GF-D8 (cell line): ENCODE measurements at places on chromosomes 7 and 10.

- no peak for DNase-seq
These were observed 49.8 kb downstream of the POU6F2 start for GRCh38 chr7:39027491-39027890.

DNA sequence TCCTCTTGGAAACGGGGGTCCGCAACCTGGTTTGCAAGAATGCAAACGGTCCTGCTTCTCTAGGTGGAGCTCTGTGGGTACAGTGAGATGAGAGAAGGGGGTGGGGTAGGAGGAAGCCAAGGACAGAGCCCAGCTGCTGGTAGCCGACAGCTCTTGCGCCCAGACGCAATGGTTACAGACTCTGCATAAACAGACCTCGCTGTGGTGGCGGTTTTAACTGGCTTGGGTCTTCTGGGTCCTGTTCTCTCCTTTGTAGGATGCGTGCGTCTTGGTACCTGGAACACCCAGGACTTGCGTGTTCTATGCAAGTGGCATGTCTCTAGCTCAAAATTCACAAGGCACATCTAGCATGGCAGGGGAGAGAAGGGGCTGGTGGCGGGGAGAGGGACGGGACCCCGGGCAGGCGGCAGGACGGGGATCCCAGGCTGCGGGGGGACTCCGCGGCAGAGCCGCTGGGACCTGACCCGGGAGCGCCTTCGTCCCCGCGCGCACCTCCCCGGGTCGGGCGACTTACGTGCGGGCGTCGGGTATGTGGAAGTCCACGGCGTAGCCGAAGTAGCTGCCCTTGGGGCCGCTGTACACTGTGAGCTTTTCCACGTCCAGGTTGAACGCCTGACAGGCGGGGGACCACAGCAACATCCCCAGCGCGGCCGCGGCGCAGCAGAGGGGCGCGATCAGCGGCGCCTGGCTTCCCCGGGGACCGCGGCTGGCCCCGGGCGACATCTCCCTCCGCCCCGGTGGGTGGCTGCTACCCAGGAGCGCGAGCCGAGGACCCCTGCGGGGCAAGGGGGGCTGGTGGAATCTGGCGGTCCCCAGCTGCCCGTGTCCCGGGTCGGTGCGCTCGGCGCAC lies 448 bp downstream of the ITGA8 start:
- DNase-seq = no peak

- peak; percentile 33 for DNase-seq
These were observed 195.7 kb upstream of the KLF6 start for GRCh38 chr10:3980660-3981059.

GRCh38 chr7:71735961-71736556 lies 604.1 kb downstream of the GALNT17 start:
- DNase-seq = no peak

- no peak for DNase-seq
These were observed 24.1 kb upstream of the C10orf71 start for GRCh38 chr10:49274886-49275285.

DNA sequence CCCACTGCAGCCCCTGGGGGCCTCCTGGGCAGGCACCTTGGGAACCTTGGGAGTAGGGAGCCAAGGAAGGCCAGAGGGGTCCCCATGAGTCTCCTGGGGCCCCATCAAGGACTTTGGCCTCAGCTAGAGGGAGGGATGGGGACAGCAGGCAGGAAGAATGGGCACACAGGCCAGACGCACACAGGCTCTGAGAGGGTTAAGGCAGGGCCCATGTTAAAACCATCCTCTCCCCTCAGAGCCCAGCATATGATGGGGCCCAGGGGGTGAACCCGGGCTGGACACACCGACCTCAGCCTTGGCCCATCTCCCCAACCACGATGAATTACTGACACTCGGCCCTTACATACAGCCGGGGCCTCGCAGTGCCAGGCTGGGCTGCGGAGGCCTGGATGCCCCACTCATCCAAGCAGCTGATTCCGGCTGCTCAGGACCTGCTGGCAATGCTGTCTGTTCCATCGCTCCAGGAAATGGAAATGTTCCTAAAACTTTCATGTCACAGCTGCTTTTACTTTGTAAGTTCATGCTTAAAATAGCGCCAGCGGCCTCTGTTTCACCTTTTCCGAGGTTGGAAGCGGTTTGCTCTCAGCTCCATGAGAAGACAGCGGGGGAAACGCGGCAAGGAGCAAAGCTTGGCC lies 17.3 kb upstream of the INPP5A start:
- no peak for DNase-seq

DNA sequence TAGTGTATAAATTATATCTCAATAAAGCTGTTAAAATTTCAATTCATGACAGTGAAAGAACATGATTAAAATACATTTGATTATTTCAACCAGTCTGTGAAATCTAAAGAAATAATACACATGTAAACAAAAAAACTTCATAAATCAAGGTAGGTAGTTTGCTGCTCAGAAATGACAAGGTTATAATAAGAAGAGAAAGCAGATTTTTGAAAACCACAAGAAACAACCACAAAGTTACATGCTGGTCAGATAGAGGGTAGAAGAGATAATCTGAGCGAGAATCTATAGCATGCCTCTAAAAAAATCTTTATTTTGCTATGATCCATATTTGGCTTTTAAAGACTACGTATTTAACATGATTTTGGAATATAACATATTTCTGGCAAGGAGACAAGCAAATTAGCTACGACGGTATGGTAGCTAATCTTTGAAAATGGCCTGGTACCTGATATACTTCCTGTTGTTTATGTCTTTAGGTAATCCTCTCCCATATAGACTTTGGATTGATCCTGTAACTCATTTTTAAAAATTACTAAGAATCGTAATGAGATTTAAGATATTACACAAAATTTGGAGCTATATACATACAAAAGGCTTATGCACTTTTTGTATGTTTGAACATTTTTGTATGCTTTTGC lies 23.5 kb upstream of the VCL start:
- no peak for DNase-seq

DNA sequence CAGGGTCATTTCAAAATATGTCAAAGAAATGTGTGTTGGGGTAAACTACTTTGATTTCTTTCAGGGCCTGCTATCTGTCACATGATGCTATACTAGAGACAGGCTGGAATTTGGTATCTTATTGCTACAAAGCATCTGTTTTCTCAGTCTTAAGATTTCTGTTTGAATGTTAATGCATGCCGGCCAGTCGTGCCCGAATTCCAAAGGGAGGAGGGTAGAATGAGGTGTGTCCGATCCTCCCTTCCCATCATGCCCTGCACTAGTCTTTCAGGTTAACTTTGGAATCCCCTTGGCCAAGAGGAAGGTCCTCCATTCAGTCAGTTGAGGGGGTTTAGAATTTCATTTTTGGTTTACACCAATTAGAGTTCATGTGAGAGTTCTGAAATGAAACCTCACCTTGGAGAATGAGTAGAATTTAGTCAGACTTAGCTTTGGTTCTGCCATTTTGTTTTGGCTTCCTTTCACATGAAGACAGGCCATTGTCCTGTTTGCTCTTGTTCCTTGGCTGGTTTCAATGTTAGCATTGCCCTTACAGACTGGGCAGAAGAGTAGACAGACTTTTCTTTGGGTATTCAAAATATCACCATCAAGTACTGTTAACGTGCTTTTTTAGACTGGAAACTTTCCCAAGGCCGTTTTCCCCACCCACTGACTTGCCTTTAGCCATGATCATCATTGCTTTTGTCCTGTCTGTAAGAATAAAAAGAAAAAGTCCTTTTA lies 95.8 kb downstream of the CAMK1D start:
- DNase-seq = no peak
